ENCODE measurements at places on chromosomes 1 and 21.

DNA sequence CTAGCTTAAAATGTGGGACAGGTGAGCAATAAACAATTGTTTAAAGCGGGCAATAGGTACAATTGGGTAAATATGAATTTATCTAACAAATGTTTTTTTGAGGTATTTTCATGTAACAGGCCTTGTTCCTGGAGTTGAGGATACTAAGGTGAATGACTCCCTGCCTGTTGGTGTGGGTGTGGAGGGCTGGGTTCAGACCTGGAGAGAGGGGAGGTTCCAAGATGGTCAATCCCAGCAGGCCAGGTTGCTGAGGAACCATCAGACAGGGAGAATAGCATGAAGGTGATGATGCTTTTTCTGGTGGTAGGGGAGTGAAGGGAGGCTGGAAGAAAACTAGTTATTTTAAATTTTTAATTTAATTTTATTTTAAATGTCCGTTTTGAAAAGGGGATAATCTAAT lies 46.3 kb downstream of the CDC14A start:
- DNase-seq: no peak

GRCh38 chr1:154813300-154813816 lies 56.7 kb downstream of the KCNN3 start:
- DNase-seq: peak; percentile 41

GRCh38 chr1:53339736-53340635 lies 12.1 kb upstream of the LRP8 start:
- DNase-seq: no peak

- DNase-seq: no peak
Measured at GRCh38 chr1:117631359-117632160, 25.7 kb downstream of the TENT5C start.

All from epithelial cell of prostate (primary cell).